ENCODE measurements at places on chromosomes 1 and 21.

- DNase-seq: no peak
Measured at GRCh38 chr1:177360791-177361190, 190.0 kb downstream of the BRINP2 start.

GRCh38 chr21:36676039-36676950 lies 22.6 kb upstream of the SIM2 start:
- no peak for DNase-seq

- no peak for DNase-seq
Measured at GRCh38 chr21:45309987-45310381, 22.3 kb upstream of the POFUT2 start.

DNA sequence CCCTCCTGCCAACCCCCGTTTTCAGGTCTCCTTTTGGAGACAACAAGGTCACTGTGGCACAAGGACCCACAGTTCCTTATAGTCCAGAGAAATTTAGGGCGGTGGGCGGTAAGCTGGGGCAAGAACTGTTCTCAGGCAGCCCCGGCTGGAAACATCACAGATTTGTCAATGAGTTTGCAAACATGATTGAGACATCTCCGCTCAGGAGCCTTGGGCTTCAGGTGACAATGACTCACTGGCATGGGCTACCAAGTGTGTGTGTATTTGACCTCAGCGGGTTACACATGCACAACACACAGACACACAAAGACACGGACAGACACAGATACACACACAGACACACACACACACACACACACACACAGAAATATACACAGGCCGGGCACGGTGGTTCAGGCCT lies 58.2 kb upstream of the ABCG1 start:
- DNase-seq: no peak

- no peak for DNase-seq
Measured at GRCh38 chr1:229046251-229046853, 224.6 kb upstream of the RAB4A start.

DNA sequence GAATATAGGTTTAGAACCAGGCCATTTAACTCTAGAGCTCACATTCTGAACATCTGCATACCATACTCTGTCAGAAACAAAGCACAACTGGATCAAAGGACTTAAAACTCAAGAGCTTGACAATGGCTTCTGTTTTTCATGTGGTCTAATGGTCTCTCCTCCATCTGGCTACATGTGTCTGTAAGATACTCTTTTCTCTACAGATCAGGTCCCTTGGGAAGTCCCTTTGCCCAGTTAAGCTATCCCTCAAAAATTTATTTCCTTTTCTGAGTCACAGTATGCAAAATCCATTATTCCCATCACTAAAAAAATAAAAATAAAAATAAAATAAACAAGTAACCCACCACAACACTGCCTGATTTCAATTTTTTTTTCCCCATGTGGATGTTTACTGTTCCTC lies 357.0 kb upstream of the PRMT6 start:
- DNase-seq: no peak

GRCh38 chr1:114344656-114345055 lies 166.3 kb downstream of the TRIM33 start:
- no peak for DNase-seq

- peak; percentile 33 for DNase-seq
Measured at GRCh38 chr1:206792939-206793607, 20.8 kb upstream of the IL10 start.

- no peak for DNase-seq
Measured at GRCh38 chr1:180167721-180168467, 13.2 kb downstream of the QSOX1 start.

DNA sequence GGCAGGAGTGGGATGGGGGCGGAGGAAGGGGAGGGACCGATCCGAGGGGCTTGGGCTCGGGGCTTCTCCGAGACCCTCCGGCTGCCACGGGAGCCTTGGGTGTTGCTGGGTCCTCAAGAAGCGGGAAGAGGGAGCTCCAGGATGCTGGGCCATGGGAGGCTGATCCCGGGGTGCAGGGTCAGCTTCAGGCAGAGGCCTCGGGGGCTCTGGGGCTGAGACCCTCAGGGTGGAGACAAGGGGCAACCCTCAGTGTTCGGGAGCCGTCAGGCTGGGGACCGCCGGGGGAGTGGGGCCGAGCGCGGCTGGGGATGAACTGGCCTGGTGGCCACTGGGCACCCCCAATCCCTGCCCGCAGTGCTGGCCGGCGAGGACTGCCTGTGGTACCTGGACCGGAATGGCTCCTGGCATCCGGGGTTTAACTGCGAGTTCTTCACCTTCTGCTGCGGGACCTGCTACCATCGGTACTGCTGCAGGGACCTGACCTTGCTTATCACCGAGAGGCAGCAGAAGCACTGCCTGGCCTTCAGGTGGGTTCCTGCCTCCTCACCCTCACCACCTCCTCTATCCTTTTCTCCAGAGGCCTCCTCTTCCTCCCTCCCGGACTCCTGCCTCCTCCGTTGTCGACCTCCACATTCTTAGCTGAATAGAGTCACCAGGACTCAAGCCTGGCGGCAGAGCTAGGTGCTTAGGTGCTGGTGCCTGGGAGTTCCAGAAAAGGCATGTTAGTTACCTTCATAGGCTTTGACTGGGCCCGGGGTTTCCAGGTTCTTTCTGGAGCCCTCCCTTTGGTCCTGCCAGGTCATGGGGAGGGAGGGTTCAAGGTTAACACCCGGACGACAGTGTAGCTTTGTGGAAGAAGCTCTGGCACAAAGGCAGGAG lies 631 bp downstream of the SHISA4 start:
- no peak for DNase-seq

DNA sequence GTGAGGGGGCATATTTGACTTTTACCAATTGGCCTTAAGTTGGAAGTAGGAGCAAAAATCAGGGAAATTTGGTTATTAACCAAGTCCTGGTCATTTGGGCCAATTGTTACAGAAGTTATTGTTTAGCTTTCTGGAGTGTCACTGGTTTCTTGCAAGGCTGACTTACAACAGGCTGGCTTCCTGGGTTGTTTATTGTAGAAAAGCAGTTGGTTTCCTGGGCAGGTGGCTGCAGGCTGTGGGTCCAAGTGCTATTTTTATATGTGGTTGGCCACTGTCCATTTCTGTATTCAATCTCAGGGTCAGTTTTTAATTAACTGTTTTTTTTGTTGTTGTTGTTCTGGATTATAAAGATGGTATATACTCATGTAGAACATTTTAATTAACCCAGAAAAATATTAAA lies 174.1 kb downstream of the KCNJ6 start:
- no peak for DNase-seq

GRCh38 chr1:224329484-224329841 lies 509 bp downstream of the NVL start:
- no peak for DNase-seq

DNA sequence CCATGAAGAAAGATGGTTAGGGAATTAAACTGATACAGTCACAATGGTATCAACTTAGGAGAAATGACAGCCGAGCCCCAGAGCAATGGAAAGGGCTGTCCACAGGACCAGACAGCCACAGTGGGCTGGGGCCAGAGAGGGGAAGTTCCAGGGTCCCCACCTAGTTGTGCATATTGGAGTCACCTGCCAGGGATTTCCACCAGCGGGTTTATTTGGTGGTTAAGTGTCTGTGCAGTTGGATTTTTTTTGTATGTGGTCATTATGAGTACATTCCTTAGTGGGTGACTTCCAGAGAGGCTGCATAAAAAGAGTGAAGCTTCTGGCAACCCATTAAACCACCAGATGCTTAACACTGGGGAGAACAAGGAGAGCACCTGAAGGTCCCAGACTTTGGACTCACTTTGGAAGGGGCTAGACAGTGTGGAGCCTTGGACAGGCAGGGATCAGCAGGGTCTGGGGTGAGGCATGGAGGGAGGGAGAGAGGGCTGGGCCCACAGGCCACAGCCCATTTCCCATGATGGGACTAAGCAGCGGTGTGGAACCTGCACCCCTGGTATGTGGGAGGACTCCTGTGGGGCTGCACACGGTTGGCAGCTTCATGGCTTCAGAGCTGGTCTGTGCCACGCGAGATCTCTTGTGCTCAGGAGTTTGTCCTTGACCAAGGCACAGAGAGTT lies 7.8 kb upstream of the PTTG1IP start:
- no peak for DNase-seq

- DNase-seq: no peak
Measured at GRCh38 chr1:151011154-151011850, 3.1 kb downstream of the PRUNE1 start.
